ENCODE measurements at places on chromosomes 13 and 19.

DNA sequence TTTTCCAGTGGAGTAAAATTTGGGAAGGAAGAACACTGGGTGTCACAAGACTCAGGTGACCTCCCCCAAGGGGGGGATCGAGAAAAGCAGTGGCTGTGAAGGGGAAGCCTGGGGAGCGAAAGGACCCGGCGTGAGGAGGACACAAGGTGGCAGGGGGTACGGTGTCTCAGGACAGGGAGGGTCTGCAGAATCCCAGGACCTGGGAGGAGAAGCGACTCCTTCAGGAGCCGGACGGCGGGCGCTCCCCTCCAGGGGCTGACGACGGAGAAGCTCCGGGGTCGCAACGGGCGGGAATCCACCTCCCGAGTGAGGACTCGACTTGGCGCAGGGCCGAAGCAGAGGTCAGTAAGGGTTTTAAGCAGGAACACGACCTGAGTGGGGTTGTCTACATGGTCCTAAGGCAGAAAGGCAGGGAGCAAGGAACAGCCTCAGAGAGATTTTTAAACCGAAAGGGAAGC, 529 bp downstream of the ZNF836 start:
- no peak for DNase-seq

DNA sequence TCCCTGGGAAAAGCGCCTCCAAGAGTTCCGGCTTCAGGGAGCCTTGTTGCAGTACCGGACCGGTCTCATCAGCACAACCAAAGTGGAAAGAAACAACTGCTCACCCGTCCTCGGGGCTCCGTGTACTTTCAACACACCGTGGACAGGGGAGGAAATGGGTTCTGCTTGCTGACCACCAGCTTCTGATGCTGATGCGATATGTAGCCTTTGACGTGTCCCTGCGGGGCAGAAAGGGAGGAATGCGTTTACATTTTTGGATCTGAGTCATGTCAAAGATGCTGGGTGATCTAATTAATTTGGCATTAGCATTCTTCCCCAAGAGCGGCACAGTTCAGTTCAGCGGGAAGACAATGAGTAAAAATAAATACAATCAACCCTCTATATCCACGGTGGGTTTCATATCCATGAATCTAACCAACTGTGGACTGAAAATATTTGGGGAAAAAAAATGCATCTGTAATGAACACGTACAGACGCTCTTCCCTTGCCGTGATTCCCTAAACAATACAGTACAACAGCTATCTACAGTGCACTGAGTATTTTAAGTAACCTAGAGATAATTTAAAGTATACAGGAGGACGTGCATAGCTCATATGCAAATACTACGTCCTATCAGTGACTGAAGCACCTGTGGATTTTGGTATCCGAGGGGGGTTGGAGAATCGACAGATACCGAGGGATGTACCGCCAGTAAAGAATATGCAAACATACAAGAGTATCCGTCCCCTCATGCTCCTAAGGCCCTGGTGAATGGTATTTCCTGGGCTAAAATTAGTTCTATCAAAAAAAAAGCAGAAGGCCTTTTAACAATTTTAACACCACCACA, 19.8 kb downstream of the PROZ start:
- no peak for DNase-seq

DNA sequence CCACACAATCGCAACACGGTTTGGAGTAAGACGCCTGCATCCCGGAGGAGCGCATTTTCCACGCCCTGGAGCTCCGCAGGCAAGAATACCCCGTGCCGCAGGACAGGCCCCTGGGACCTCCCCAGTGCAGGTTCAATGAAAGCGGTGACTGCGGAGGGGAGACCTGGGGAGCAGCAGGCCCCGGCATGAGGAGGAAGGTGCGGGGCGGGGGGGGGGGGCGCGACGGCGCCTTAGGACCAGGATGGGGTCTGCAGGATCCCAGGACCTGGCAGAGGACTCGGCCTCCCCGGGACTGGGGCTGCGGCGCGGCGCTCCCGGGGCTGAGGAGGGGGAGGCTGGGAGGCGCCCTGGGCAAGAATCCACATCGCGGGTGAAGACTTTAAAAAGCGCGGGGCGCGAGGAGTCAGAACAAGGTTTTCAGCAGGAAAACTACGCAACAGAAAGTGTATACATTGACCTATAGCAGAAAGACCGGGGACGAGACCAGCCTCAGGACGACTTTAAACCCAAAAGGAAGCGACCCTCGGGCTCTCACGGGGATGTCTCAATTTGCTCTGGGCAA, 432 bp downstream of the ZNF611 start:
- no peak for DNase-seq

GRCh38 chr13:50449465-50449864, 394.0 kb downstream of the DLEU7 start:
- DNase-seq, result no peak

DNA sequence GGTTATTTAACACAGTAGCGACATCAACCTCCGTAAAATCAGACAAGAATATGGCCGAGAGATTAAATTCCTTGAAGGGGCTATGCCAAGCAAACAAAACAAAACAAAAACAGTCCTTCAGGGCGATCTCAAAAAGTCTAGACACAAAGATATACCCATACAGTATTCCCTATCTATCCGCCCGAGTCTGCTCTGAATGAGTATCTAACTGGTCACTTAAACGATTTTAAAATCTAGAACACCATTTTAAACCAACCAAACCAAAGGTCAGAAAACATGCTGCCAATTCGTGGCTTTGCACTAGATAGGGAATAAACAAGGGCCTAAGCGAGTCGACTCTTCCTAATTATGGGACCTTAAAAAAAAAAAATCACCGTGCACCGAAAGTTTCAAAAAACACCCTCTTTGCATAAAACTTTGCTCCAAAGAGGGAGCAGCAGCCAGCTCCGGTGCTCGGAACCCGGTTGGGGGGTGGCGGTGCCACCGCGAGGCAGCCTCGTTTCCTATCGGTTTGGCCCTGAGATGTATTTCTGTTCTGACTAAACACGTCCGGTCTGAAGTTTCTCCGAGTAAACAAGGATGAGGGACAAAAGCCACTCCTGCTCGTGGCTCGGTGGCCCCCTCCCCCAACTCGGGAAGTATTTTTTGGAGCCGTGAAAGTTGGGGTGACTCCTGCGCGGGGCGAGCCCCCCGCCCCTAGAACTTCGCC, 1.8 kb downstream of the HMGB1 start:
- DNase-seq, result peak; percentile 31

DNA sequence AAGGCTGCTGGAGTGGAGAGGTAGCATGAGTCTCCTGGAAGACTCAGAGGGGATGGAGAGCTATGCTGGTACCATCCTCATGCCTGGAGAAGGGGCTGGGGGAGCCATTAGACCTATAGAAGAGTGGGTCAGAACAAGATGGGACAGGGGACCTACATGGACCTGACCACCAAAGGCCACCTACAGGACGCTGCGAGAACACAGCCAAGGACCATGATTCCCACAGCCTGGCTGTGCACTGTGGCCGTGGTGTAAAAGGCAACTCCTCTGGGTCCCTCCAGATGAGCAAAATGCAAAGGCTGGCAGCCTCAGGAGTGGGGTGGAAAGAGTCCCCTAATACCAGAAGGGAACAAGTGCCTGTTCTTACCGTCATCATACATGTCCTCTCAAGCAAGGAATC, 216.2 kb downstream of the SLC7A1 start:
- DNase-seq, result no peak

DNA sequence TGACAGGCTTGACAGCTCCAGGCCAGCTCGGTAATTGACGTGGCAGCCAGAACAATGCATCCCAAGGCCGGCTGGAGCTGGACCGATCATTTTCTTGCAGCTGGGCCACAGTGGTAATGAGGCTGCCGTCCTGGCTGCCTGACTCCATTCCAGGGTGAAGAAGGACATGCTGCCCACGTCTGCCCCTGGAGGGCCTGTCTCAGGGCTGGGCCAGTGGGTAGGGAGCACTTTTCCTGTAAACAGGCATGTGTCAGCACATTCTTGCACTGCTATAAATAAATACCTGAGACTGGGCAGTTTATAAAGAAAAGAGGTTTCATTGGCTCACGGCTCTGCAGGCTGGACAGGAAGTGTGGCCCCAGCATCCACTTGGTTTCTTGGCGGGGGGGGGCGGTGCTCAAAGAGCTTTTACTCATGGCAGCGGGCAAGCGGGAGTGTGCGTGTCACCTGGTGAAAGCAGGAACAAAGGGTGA, 38.1 kb upstream of the KCTD15 start:
- DNase-seq, result no peak

- DNase-seq, result peak; percentile 33
Measured at GRCh38 chr13:29594710-29595379, 643 bp downstream of the SLC7A1 start.
